Smooth muscle cell of trachea (primary cell): ENCODE measurements at places on chromosomes 6 and 20. TPM values are rescaled to one million over a fixed set of nuclear protein-coding genes. Genes with fewer than 3 reads are reported as not detected.

CST9L gene
- not detected in 2 replicates for total RNA-seq

MROH8 gene
- total RNA-seq: 1.9 and 3.6 TPM in 2 replicates

CLDN20 gene
- total RNA-seq: not detected in 2 replicates

BPIFA1 gene
- total RNA-seq: not detected in 2 replicates

LTB gene
- total RNA-seq: not detected in 2 replicates

GINS1 gene
- 1.3 and 9.6 TPM in 2 replicates for total RNA-seq

KCNK17 gene
- total RNA-seq: not detected in 2 replicates

MPIG6B gene
- not detected in 2 replicates for total RNA-seq

TRERF1 gene
- 8.9 and 10.3 TPM in 2 replicates for total RNA-seq

NT5E gene
- 428 and 588 TPM in 2 replicates for total RNA-seq

MYB gene
- total RNA-seq: 0.29 TPM in 1 of 2 replicates, not detected in the other

TUBB2B gene
- total RNA-seq: 4.0 and 4.1 TPM in 2 replicates

TFAP2D gene
- not detected in 2 replicates for total RNA-seq

SASH1 gene
- total RNA-seq: 99.2 and 106 TPM in 2 replicates

MAS1 gene
- total RNA-seq: not detected in 2 replicates

RFX6 gene
- total RNA-seq: not detected in 2 replicates

TSBP1 gene
- total RNA-seq: not detected in 2 replicates

FAM217A gene
- total RNA-seq: not detected in 2 replicates

VAPB gene
- total RNA-seq: 12.2 and 18.0 TPM in 2 replicates

OR12D3 gene
- total RNA-seq: not detected in 2 replicates

TRIM15 gene
- total RNA-seq: not detected in 2 replicates

PDYN gene
- total RNA-seq: not detected in 2 replicates

FHL5 gene
- not detected in 2 replicates for total RNA-seq

C6orf163 gene
- total RNA-seq: 2.2 and 2.5 TPM in 2 replicates

CDC5L gene
- 17.9 and 26.5 TPM in 2 replicates for total RNA-seq

ARFGEF3 gene
- total RNA-seq: 0.17 and 0.44 TPM in 2 replicates

HLA-DQA2 gene
- total RNA-seq: not detected in 2 replicates

SALL4 gene
- 0.15 and 0.17 TPM in 2 replicates for total RNA-seq

LINC00237 gene
- not detected in 2 replicates for total RNA-seq

C6orf132 gene
- total RNA-seq: 0.29 and 0.99 TPM in 2 replicates

SLC17A2 gene
- not detected in 2 replicates for total RNA-seq

SCRT2 gene
- not detected in 2 replicates for total RNA-seq

NRSN1 gene
- not detected in 2 replicates for total RNA-seq

RSPH4A gene
- total RNA-seq: 0.15 and 0.17 TPM in 2 replicates

TBP gene
- 8.9 and 11.2 TPM in 2 replicates for total RNA-seq

KIF3B gene
- 33.5 and 38.5 TPM in 2 replicates for total RNA-seq

CLVS2 gene
- total RNA-seq: under 0.01 TPM in 1 of 2 replicates, not detected in the other

COL9A1 gene
- not detected in 2 replicates for total RNA-seq

SIRPB1 gene
- total RNA-seq: 0.29 and 1.2 TPM in 2 replicates

BPIFB1 gene
- total RNA-seq: not detected in 2 replicates

CST4 gene
- not detected in 2 replicates for total RNA-seq
